ENCODE measurements at places on chromosomes 12 and 14.

DNA sequence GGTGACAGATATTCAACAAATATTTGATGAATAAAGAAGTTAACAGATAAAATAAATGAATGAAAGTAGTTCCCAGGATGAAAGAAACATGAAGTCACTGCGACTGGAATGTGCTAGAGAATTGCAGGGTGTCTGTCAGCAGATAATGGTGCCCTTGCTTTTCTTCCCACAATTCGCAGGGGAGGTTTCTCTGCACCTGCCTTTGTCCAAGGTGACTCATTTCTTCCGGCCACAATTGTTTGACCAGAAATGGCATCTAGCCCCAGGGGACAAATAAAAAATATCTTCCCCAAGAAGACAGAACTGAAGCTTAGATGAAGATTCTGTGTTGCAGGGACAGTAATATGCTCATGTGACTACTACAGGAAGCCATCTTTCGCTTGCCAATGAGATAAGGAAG, 316.1 kb upstream of the TBX3 start:
- no peak for DNase-seq

- no peak for DNase-seq
Observed at GRCh38 chr12:102562836-102563425, 82.6 kb upstream of the IGF1 start.

GRCh38 chr12:93179792-93180191, 197.9 kb upstream of the NUDT4 start:
- no peak for DNase-seq

GRCh38 chr14:95255487-95255886, 64.2 kb downstream of the CLMN start:
- peak; percentile 71 for DNase-seq

GRCh38 chr14:100297320-100298300, 8.6 kb downstream of the SLC25A29 start:
- DNase-seq, result peak; percentile 44

DNA sequence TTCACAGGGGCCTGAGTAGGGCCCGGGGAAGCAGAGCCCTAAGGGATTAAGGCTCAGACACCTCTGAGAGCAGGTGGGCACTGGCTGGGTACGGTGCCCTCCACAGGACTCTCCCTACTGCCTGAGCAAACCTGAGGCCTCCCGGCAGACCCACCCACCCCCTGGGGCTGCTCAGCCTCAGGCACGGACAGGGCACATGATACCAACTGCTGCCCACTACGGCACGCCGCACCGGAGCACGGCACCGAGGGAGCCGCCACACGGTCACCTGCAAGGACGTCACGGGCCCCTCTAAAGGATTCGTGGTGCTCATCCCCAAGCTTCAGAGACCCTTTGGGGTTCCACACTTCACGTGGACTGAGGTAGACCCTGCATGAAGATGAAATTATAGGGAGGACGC, 7.1 kb downstream of the LTBR start:
- no peak for DNase-seq

DNA sequence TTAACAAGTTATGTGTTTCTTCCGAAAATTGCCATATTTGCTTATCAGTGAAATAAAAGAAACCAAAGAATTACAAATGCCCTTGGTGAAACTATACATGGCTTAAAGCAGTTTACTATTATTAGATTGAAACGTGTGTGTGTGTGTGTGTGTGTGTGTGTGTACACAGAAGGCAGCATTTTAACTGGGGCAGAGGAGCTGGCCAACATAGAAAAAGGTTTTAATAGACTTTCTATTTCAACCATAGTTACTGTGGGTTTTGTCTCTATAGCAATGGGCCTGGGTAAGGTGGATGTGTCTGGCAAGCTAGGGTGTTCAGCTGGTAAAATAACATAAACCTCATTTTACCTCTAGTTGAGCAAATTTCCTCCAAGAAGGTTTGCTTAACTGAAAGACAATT, 6.5 kb downstream of the PRICKLE1 start:
- DNase-seq, result no peak

GRCh38 chr12:119938049-119938667, 50.9 kb upstream of the BICDL1 start:
- no peak for DNase-seq

DNA sequence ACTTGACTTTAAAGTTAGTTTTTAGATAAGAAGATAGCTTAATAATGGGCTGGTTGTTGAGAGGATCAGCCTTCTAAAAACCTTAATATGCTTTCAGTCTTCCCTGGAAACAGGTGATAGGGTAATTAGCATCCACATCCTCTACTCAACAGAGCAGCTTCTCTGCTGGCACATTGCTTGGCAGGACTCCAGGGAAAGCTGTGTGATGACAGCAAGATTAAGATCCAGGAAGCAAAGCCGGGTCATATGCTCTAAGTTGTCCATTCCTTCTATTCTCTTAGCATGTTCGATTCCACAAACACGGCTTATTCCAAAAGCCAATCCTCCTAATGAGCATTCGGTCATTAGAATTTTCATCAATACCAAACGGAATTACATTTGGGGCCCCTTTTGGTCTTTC, 87.0 kb downstream of the HMGA2 start:
- peak; percentile 56 for DNase-seq

DNA sequence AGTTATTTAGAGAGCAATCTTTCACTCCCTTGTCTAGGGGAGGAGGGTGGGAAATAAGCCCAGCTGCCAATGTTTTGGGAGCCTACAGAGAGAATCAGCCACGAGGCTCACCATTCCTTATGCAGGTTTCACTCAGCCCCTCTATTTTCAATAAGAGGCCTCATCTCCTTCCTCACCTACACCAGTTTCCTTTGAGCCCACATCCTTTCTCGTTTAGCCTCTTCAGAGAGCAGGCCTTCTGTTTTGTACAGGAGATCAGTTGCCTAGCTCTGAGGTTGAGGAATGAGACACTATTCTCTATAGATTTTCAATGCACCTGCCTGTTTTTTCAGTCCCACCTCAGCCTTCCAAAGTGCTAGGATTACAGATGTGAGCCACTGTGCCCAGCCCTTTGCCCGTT, 17.9 kb downstream of the SNAPC1 start:
- no peak for DNase-seq

DNA sequence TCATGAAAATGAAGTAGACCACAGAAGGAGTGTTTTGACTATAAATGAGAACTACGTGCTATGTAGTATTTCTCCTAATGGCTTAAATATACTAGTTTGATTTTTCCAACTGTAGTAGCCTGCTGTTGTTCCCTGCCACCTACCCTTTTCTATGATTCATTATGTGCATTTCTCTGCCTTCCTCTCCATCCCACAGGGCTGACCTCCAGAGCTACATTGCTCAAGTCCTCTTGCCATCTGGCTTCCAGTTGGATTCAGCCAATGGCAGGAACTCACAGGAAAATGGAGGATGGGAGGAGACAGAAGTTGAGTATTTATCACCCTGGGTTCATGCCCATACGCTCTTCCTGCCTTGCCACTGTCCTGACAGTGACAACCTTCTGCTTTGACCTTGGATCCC, 515.3 kb downstream of the SOX5 start:
- DNase-seq, result no peak

- peak; percentile 73 for DNase-seq
Observed at GRCh38 chr12:65603438-65604351, 220.6 kb upstream of the HMGA2 start.

GRCh38 chr12:27810756-27811155, 30.7 kb upstream of the MANSC4 start:
- DNase-seq, result no peak

- DNase-seq, result no peak
Observed at GRCh38 chr12:131222329-131223139, 268.8 kb downstream of the ADGRD1 start.

DNA sequence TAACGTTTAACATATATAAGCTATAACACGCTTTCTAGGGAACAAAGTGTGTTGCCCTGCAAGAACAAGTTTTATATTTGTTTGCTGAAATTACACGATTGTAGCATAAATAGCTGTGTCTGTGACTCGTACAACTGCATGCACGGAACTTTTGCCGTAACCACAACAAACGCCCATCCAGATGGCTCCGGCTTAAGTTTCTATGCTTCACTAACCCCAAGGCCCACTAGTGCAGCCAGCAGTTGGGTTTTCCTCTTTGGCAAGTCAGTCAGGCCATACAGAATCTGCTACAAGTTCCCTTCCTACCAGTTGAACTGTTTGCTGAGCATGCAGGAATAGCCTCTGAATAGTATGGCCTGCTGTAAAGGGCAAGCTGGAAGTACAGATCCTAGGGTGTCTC, 12.1 kb downstream of the CSRP2 start:
- peak; percentile 49 for DNase-seq

DNA sequence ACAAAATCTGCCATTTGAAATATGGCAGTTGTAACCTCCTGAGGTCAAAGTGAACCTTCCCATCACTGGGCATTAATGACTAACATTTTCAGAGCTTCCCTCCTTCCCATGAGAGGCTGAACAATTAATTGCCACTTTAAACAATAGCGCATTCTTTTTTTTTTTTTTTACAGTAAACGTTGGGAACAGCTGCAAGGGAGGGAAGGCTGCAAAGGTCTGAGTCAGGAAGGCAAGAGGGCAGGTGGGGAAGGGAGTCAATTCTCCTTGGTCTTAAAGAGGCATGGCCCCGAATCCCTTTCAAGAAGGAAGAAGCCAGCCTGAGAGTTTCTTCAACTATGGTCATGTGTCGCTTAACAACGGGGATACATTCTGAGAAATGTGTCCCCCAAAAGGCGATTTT, 41.0 kb upstream of the PLEKHG3 start:
- no peak for DNase-seq

DNA sequence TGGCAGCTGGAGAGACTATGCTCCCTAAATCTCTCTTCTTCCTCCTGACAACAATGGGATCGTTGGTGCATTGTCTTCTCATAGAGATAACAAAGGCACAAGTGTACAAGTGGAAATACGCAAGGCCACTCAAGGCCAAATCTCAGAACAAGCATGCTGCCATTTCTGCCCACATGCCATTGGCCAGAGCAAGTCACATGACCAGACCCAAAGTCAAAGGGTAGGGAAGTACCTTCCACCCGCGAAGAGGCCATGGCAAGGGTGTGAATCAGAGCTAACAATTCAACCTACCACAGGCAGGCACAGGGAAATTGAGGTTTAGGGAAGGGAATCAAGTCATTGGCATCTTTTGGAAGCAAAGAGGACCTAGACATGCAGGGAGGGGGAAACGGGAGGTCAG, 38.5 kb upstream of the IGF1 start:
- no peak for DNase-seq

GRCh38 chr12:132147423-132148367, 3.4 kb downstream of the NOC4L start:
- no peak for DNase-seq

DNA sequence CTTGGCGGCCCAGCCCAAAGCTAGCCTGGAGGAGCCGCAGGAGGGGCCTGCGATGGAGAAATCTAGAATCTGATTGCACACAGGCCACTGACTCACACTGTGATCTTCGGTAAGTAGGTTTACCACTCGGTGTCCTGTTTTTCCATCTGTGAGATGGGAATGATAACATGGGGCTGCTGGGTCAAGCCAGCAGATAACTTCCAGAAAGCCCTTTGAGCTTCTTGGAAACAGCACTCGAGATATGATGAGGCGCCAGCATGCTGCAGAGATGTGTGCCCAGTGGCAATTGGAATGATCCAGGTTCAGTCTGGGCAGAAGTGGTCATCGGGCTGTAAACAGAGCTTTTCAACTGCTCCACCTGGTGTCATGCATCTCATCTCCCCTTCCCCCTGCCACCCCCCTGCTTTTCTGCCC, 771.3 kb upstream of the TBX3 start:
- DNase-seq, result no peak

- DNase-seq, result no peak
Observed at GRCh38 chr12:85820101-85820500, 16.1 kb downstream of the RASSF9 start.

- DNase-seq, result no peak
Observed at GRCh38 chr12:16130343-16130742, 147.1 kb downstream of the SLC15A5 start.

DNA sequence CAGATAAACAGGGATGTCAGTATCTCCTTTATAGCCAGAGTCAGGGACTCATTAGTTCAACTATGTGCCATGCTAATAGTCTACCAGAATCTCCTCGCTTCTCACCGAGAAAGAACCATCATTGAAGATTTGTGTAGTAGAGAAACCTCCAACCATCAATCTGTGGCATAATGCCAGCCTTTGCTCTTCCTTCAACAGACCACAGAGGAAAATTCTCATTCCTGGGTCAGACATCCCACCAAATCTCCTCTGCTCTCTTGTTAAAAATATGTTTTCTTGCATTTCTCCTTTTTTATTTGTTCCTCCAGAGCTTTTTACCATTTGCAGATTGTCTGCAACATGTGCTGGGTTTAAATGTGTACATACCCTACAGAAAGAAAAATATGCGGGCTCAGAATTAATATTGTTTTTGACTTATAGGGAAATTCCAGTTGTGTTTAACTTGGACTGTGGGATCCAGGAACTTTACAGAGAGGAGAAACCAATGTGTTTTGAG, 64.9 kb downstream of the LLPH start:
- DNase-seq, result no peak

- no peak for DNase-seq
Observed at GRCh38 chr14:25231004-25231403, 181.1 kb upstream of the STXBP6 start.

DNA sequence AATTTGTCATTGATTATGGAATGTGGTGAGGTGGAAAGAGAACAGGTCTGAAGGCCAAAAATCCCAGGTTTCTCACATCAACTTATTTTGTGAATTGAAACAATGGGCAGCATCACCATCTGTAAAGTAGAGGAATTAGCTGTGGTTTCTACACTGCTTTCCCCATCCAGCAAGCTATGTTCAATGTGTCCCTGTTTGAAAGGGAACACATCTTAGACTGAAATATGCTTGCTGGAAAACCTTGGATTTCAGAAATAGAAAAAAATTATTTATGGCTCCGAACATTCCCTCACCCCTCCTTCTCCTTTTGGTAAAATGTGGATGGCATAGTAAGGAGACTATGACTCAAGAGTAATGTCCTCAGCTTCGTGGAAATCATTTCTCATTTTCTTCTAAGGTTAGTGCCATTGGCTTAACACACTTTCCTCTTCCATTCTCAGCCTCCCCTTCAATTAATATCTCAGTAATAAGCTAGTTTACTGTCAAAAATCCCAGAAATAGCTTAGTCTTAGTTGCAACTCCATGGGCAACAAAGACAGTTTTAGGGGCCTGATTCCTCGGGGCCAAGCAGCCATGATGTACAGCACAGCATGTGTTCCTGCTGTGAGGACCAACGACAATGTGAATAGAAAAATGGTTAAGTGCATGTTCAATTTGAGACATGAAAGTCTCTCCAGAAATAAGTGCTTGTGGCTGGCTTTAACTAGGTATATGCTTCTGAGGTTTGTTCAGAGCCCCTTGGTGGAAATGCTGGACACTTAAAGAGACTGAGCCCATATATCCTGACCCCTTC, 205.8 kb upstream of the SLC38A2 start:
- DNase-seq, result no peak
